GM03348 (cell line): ENCODE measurements at places on chromosomes 11 and 22.

DNA sequence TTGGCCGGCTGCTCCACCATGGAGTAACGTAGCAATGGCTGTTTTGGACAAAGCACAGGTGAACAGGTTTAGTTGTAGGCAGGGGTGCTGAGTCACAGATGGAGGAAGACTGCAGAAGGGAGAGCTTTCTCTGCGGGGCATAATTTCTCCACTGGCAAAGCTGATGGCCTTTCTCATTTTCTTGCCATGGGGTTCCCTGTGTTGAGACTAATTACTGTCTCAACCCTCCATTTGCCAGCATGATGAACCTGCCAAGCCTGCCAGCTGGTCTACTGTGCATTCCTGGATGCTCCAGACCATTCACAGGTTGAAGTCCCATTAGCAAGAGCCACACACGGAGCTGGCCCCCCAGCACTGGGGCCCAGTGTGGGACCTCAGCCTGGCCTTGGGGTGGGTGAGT, 202.4 kb downstream of the BARX2 start:
- no peak for DNase-seq

GRCh38 chr11:86244063-86244521, 461 bp upstream of the EED start:
- peak; percentile 94 for DNase-seq

DNA sequence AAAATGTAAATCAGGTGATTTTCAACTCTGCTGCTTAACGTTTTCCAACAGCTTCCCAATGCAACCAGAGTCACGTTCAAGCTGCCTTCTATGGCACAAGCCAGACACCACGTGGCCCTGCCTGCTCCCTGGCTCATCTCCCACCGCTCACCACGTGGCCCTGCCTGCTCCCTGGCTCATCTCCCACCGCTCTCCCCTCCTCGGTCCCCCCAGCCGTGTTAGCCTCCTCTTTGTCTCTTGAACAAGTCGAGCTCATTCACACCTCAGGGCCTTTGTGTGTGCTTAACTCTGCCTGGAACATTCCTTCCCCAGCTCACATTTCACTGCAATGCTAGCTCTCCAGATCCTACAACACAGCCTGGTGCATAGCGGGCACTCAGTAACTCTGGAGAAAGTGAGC, 307.6 kb downstream of the CTTN start:
- DNase-seq = no peak

- no peak for DNase-seq
Observed at GRCh38 chr11:16167706-16168487, 188.4 kb downstream of the SOX6 start.

GRCh38 chr11:76803023-76803422, 19.9 kb downstream of the TSKU start:
- DNase-seq = peak; percentile 70

GRCh38 chr11:75558939-75559843, 2.9 kb upstream of the SERPINH1 start:
- peak; percentile 82 for DNase-seq

DNA sequence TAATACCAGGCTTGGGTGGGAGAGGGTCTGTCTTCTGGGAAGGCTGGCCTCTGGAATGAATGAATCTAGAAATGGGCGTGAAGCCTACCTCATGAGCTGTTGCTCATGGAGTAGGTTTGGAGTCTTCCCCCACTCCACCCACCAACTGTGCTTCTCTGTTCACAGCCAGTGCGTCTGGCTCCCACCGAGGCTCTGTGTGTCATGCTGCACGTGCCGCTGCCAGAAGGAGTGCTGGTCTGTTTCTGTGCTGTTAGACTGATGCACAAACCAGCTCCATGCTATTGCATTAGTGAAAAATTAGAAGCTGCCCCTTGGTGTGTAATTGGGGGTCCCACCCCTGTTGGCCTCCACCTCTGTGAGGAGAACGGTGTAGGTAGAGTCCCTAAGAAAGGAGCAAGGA, 132.3 kb upstream of the PARVA start:
- peak; percentile 51 for DNase-seq

- peak; percentile 18 for DNase-seq
Observed at GRCh38 chr11:47060807-47061206, 115.9 kb downstream of the ARFGAP2 start.

GRCh38 chr22:32044477-32044876, 1.4 kb downstream of the SLC5A1 start:
- no peak for DNase-seq

DNA sequence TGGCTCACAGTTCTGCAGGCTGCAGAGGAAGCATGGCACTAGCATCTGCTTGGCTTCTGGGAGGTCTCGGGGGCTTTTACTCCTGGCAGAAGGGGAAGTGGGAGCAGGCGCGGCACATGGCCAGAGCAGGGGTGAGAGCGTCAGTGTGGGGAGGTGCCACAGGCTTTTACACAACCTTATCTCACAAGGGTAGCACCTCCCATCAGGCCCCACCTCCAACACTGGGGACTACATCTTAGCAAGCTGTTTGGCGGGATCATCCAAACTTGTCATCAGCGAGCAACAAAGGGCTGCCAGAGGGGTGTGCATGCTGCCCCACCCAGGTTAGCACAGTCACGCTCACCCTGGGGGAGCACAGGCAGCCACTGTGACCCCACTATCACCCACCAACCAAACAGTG, 18.9 kb upstream of the YPEL1 start:
- peak; percentile 29 for DNase-seq
